ENCODE measurements at places on chromosomes 7 and 10.

GRCh38 chr10:100750291-100751210 lies 5.2 kb downstream of the PAX2 start:
- DNase-seq, result no peak

DNA sequence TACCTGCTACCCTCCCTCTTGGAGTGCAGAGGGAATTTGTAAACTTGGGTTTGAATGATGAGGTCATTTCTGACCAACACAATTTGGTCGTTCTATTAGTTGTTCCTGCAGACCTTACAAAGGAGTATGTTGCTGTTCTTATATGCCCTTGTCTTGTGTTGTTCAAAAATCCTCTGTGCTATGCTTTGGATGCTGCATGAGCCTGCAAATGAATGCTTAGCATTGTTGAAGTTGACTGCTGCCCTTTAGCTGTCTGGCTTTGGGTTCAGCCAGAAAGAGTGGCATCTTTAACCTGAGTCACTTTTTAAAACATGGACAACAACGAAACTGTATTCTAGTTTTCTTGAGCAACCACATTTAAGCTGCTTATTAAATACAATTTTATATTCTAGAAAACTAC lies 80.3 kb downstream of the SND1 start:
- no peak for DNase-seq

- peak; percentile 27 for DNase-seq
Observed at GRCh38 chr7:8436965-8437364, 3.6 kb downstream of the NXPH1 start.

GRCh38 chr7:130894146-130894908 lies 160.3 kb upstream of the KLF14 start:
- DNase-seq, result no peak

DNA sequence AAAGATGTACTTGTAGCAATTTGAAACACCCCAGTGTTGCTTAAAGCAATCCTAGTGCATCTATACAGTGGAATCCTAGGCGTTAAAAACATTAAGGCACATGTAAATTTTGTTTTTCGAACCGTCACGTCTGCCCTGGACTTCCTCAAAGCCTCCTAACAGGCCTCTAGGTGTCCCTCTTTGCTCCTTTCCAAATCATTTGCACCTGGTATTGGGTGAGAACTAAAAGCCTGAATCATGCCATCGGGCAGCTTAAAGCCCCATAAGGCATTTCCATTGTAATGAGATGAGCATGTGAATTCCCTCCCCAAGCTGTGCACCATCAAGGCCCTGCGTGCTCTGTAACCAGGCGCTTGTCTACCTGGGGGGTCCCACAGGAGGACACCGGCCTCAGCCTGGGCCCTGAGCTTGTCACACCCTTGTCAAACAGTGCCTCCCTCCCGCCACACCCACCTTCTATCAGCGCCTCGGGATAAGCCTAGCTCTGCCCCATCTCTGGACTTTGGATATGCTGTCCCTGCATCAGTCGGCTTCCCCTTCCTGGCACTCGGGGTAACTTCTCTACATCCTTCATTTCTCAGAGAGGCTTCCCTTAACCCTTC lies 89.2 kb downstream of the WDR11 start:
- DNase-seq, result no peak

GRCh38 chr10:93436591-93437085 lies 45.5 kb downstream of the MYOF start:
- no peak for DNase-seq

GRCh38 chr7:102404005-102404861 lies 8.1 kb downstream of the PRKRIP1 start:
- DNase-seq, result peak; percentile 76

DNA sequence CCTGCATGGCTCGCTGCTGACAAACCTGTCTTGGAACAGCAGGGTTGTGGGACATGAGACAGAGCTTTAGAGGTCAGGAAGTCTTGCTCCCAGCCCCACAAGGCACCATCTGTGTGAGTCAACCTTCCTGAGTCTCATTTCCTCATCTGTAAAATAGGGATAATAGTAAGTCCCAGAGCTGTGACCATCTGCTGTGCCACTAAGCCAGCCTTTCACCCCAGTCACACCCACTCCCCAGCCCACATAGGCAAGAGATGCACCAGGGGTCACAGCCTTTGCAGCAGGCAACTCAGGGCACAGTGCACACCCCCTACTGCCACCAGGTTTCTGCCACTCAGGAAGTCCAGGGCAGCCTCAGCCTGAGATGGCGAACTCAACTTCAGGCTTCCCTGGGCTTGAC lies 29.4 kb upstream of the CDH23 start:
- DNase-seq, result peak; percentile 39

DNA sequence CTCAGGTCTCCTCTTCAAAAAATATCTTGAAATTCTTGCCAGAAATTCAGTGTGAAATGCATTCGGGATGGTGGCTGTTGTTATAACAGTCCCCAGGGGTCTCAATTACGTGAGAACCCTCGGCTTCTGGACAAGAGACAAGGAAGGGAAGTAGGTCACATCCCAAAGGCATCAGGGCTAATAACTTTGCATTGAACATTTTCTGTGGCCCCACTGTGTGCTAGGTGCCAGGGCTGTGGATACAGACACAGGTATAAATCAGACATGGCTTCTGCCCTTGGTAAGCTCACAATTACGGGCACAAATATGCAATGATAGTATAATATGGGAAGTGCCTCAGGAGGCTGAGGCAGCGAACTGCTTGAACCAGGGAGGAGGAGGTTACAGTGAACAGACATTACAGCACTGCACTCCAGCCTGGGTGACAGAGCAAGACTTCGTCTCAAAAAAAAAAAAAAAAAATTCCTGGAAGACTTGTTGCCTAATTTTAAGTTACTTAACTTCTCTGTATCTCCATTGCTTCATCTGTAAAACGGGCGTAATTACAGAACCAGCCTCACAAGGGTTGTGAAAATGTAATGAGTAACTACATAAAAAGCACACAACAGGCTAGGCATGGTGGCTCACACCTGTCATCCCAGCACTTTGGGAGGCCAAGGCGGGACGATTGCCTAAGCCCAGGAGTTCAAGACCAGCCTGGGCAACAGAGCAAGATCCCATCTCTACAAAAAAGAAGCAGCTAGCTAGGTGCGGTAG lies 2.5 kb upstream of the RHBDD2 start:
- peak; percentile 48 for DNase-seq

- DNase-seq, result no peak
Observed at GRCh38 chr7:80916770-80917741, 1.8 kb downstream of the SEMA3C start.

DNA sequence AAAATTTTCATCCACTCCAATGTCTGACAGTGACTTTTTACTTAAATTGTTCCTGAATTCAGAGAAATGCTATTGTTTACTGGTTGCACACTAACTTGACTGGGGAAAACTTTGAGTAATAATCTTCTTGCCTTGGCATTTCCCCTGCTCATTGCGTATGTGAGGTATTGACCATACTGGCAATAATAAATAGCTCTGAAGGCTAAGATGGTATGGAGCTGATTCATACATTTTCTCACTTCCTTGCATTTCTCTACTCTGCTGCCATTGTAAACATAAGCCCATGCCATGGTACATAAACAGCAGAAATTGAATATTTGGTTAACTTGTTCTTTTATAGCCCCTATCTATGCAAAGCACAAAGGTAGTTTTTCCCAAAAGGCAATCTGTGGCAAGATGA lies 290.0 kb downstream of the RNLS start:
- no peak for DNase-seq

DNA sequence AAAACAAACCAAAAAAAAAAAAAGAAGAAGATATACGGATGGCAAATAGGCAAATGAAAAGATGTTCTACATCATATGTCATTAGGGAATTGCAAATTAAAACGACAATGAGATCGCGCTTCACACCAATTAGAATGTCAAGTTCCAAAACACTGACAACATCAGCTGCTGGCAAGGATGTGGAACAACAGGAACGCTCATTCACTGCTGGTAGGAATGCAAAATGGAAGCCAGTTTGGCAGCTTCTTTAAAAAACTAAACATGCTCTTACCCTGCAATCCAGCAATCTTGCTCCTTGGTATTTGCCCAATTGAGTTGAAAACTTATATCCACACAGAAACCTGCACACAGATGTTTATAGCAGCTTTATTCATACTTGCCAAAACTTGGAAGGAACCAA lies 34.8 kb downstream of the CALML5 start:
- DNase-seq, result no peak

DNA sequence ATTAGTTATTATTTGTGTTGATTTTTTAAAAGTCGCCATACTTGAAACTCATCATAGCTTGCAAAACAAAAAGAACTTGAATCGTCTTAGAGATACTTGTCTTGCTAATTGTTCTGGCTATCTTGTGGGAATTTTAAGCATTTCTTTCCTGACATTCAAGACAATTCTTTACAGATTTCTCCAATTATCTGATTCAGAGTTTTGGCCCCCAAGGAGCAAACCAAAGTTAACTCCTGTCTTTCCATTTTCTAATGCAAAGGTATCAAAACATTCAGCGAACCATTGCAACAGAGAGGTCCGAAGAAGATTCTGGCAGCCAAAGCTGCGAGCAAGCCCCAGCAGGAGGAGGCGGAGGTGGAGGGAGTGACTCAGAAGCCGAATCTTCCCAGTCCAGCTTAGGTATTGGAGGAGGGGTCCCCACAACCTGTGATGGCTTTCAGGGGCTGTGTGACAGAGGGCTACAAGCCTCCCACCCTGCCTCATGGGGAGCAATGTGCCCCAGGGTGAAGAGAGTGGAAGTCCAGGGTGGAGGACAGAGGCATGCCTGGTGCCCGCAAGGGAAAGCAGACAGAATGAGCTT lies 119.4 kb upstream of the STK17A start:
- DNase-seq, result no peak

- DNase-seq, result no peak
Observed at GRCh38 chr7:32500922-32501341, 5.6 kb downstream of the AVL9 start.

DNA sequence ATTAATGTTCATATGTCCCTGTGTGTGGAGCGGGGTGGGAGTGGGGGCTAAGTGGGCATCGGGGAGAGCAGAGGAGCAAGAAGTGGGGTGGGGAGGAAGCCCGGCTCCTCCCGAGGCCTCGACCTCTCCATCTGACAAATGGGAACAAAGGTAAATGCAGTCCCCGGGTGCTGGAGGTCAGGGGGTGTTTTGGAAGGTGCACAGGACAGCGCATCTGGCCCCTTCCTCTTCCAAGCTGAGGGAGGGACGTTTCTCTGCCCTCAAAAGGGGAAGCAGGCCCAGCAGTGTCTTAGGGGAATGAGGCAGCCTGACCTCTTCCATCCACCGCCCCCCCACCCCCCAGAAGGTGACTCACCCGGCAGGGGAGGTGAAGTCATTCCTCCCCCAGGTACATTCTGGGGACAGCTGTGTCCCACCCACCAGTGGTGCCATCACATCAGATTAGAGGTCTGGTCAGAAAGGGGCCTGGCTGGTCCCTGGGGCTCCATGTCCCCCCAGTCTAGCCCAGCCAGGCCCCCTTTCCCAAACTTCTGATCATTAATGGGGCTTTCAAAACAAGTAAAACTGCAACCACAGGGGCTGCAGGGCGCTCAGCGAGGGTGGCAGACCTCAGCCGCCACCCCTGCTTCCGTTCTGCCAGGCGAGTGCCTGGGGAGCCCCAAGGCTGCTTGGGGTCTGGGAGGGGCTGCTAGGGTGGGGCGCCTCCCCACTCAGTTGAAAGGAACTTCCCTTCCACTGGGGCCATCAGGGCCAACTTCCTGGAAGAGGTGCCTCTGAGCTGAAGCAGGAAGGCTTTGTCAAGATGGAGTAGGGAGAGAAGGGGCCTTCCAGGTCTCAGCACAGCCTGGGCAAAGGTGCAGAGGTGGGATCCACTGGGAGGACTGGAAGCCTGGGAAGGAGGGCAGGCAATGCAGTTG lies 10.8 kb downstream of the LFNG start:
- DNase-seq, result peak; percentile 83

- no peak for DNase-seq
Observed at GRCh38 chr7:12322903-12323300, 80.8 kb downstream of the VWDE start.

GRCh38 chr10:120657371-120657770 lies 193.8 kb upstream of the WDR11 start:
- DNase-seq, result no peak

DNA sequence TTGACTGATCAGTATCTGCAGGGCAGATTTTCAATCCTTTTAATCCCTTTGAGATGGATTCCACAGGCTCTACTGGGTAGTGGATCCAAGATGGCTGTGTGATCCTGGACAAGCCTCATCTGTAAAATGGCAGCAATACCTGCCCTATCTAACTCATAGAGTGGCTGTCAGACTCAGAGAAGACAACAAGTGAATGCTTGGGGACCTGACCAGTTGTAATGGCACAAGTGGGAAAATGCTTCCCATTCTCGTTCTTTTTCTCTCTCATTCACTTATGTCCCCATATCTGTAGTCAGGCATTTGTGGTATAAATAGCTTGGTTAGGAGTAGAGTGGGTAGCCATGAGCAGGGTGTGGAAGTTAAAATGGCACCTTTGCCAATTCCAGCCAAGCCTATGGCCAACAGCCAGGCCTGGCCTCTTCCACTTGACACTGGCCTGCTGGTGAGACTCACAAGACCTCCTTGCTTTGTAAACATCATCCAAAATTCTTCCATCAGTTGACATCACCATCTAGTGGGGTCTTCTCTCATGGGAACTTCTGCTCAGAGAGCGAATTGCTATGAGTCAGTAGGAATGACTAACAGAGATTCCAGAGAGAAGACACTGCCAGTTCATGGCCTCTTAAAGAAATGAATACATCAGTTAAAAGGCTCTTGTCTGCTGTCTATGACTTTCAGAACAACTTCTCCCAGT lies 150.1 kb downstream of the PLPP4 start:
- no peak for DNase-seq

GRCh38 chr7:141102436-141102835 lies 28.6 kb downstream of the TMEM178B start:
- DNase-seq, result no peak

- DNase-seq, result no peak
Observed at GRCh38 chr7:19248681-19249080, 103.5 kb upstream of the FERD3L start.

DNA sequence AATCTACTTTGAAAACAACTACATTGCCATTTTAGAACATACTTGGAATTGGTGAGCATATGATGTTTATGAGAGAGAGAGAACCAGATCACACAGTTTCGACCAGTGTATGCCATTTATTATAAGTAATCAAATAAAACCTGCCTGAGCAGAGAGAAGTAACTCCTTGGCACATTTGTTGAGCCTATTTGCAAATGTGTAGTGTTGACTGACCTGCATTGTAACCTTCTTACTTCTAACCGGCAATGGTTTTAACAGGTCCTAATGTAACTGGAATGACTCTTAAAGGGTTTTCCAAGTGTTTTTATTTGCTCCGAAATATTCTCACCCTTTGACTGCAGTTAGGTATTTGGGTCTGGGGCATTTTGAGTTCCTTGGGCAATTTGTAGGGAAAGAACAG lies 167.6 kb downstream of the POU6F2 start:
- no peak for DNase-seq

All from CD4-positive, alpha-beta T cell treated with Interleukin-1 beta for 1 hour (primary cell).